Cardiac septum (tissue), 1 donor: ENCODE measurements at places on chromosomes 11 and 22. TPM values are rescaled to one million over a fixed set of nuclear protein-coding genes. Genes with fewer than 3 reads are reported as not detected.
A peak's percentile ranks its signal among the peaks of the same experiment; 100 is the strongest.

TP53AIP1 gene
- total RNA-seq, result not detected

CTSW gene
- total RNA-seq, result 0.83 TPM

- no peak for DNase-seq
Measured at GRCh38 chr22:25656724-25657123, 85.3 kb upstream of the MYO18B start.

SLC22A9 gene
- not detected for total RNA-seq

- DNase-seq, result no peak
Measured at GRCh38 chr11:126146454-126147192, 64.8 kb downstream of the RPUSD4 start.

TRIM51 gene
- total RNA-seq, result not detected

GRCh38 chr11:75626889-75627529 lies 41.8 kb downstream of the MAP6 start:
- no peak for DNase-seq

PLEKHB1 gene
- total RNA-seq, result 31.2 TPM

DNA sequence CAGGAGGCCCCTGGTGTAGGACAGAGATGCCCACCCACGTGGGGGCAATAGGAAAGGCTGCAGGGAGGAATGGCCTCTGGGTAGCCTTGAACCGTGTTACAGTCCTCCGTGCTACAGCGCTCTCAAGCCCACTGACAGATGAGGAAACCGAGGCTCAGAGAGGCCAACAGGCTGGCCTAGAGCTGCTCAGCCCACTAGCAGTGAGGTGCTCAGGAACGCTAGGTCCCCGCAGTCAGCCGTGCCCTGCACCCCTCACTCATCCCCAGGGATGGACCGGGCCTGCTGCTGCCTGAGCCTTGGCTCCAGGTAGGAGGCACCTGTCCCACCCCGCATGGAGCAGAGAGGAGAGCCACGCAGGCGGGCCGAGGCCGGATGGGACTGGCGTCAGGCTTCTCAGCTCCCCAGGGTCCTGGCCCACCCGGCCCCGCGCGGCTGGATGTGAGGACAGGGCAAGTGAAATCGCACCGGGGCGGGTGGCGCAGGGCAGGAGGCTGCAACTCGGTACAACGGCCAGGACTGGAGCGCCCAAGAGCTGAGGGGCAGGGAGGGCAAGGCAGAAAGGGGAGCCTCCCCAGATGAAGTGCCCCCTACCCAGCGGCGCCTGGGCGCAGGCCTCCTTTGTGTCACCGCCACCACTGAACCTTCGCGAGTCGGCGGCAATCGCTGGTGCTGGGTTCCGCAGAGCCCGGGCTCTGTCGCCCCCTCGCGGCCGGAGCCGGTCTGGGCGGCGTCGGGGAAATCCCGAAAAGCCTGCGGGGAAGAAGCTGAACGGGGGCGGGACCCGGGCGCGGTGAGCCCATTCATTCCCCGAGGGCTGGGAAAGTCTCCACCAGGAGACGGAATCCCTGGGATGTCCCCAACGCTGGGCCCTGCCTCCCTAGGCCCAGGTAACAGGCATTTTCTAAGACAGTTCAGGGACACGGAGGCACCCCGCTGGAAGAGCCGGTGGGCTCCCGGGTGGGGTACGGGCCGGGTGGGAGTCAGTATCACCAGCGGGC lies 8.4 kb upstream of the SLC2A11 start:
- peak; percentile 93 for DNase-seq

DNA sequence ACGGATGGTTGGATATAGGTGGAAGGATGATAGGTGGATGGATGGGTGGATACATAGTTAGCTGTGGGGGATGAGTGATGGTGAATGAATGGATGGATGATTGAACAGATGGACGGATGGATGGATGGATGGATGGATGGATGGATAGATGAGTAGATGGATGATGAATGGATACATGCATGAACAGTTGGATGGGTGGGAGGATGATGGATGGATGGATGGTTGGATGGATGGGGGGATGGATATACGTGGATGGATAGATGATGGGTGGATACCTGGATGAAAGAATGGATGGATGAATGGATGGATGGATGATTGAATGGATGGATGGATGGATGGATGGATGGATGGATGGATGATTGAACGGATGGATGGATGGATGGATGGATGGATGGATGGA lies 68.4 kb upstream of the PRR5 start:
- DNase-seq, result no peak

GRCh38 chr11:30467176-30467575 lies 119.0 kb downstream of the MPPED2 start:
- no peak for DNase-seq

- DNase-seq, result no peak
Measured at GRCh38 chr11:36007127-36007655, 63.3 kb downstream of the LDLRAD3 start.

- no peak for DNase-seq
Measured at GRCh38 chr11:130673698-130674097, 225.3 kb downstream of the ADAMTS15 start.

DNA sequence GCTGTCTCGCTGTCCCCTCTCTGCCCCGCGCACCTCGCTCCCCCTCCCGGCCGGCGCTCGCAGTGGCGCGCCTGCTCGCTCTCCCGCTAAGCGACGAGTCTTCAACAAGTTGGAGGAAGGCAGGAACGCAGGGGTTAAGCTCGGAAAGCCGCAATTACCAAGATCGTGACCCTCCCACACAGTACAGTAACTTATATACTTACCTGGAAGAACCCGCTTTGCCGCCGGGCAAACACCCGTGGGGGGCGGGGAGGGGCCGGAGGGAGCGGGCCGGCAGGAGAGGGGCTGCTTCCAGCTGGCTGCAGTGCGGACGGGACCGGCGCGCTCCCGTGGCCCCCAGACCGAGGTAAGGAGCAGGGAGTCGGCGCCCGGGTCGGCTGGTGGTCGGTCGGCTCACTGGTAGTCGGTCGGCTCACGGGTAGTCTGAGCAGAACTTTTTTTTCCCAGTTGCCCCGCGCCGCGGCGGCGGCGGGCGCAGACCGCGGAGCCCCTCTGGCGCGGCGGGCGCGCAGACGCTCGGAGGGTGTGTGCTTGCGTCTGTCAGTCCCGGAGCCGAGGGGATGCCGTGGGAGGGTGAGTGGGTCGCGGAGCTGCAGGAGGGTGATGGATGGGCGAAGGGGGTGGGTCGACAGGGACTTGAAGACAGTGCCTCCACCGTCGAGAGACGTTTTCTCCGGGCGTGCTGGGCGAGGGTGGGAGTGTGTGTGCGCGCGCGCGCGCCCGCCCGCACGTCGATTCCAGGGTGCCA lies 101.2 kb upstream of the HSD17B12 start:
- no peak for DNase-seq
